ENCODE measurements at places on chromosomes 16 and 17.

DNA sequence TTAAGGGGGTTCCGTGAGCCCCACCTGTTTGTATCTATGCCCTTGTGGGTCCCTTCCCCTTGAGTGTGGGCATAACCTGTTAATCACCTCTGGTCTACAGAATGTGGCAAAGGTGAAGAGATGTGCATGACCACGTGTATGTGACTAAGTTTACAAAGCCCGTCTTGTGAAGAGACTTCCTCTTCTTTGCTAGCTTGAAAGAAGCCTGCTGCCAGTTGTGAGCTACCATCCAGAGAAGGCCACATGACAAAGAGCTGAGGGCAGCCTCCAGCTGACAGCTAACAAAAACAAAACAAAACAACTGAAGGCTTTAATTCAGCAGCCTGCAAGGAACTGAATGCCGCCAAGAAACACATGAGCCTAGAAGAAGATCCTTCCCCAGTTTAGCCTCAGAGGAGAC is 112.0 kb downstream of the AXIN2 start:
- DNase-seq = no peak

DNA sequence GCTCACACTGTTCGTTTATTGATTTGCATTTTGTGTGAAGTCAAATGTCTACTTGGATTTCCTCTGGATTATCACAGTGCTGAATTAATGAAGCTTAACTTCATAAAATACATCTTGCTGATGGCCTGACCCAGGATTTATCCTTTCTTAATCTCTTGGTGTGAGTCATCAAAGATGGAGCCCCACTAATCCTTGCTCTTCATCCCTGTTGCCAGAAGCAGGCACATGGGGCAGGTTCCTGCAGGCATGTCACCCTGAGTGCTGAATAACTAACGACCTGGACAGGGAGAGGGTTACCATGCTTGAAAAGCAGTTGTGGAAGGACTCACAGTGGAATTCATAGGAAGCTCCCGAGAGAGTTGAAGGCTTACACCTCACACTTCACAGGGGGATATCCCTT is 56.0 kb upstream of the FA2H start:
- DNase-seq = no peak

- no peak for DNase-seq
These were observed 42.5 kb upstream of the ASIC2 start for GRCh38 chr17:33335491-33336173.

DNA sequence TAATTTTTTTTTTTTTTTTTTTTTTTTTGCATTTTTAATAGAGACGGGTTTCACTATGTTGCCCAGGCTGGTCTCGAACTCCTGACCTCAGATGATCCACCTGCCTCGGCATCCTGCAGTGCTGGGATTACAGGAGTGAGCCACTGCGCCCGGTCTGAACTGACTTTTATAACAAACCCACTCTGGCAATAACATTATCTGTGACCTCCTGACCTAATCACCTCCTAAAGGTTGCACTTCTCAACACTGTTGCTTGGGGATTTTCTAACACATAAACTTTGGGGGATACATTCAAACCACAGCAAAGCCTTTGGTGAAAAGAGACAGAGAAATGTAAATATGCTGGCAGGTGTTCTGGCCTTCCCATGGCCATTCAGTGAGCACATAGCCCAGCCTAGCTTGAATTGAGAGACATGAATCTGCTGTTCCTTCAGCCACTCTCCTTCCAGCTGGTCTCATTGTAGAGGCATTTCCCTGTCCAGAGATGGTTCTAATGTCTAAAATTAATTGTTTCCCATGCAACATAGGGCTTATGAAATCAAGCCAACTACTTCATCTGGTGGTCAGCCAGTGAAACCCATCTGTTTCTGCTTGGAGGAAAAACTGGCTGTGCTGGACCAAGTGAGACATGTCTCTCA is 28.3 kb downstream of the LYRM1 start:
- DNase-seq = peak; percentile 62

GRCh38 chr17:50847566-50847965 is 12.2 kb downstream of the WFIKKN2 start:
- no peak for DNase-seq

DNA sequence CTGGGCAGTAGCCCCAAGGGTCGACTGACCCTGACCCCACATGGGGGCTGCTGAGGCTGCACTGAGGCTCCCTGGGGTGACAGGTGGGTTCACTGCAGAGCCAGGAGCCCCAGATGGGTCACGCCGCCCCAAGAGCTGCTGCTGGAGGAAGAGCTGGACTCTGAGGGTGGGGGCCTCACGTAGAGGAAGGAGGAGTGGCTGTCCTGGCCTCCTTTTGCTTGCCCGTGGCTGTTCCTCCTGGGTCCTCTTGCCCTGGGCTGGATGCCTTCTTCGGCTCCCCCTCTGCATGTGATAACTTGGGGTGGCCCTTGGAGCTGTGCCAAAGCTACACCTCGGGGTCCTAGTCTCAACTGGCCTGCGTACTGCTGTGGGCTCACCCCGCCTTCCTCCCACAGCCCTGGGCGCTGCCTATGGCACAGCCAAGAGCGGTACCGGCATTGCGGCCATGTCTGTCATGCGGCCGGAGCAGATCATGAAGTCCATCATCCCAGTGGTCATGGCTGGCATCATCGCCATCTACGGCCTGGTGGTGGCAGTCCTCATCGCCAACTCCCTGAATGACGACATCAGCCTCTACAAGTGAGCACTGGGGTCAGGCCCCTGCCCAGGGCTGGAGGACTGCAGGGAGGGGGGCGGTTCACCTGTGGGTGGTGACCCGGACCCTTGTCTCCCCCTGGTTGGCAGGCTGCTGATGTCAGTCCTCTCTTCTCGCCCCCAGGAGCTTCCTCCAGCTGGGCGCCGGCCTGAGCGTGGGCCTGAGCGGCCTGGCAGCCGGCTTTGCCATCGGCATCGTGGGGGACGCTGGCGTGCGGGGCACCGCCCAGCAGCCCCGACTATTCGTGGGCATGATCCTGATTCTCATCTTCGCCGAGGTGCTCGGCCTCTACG is 1.1 kb upstream of the AMDHD2 start:
- DNase-seq = no peak

GRCh38 chr16:87687126-87687910 is 78.5 kb downstream of the KLHDC4 start:
- DNase-seq = peak; percentile 44

GRCh38 chr17:27818401-27819105 is 18.2 kb upstream of the NOS2 start:
- no peak for DNase-seq

DNA sequence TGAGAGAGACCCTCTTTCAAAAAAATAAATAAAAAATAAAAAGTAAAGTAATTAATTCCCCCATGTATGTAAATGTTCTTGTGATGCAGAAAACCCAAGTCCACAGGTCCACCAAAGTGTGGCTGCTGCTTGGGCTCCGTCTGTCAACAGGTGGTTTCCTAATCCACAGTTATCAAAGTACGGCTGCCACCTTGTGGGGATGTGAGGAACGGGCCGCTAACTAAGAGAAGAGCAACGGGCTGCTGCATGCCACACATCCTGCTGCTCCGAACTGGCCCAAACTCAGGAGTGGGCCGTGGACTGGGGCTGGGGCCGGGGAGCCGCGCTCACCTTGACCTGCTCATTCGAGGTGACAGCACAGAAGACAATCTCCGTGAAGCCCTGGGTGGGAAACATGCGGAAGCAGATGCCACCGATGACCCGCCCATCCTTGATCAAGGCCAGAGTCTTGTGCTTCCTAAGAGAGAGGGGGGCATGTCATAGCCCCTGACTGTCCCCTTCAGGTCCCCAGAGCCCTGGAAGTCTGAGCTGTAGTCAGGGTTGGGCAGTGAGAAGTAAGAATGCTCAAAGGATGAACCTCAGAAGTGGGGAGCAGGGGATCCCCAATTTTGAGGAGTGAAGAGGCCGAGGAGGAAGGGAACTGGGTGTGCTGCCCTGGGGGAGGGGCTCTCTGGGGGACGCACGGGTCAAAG is 4.3 kb downstream of the KAT2A start:
- peak; percentile 86 for DNase-seq
